Uterus (tissue), 4 donors: ENCODE measurements at places on chromosomes 4 and X.

DNA sequence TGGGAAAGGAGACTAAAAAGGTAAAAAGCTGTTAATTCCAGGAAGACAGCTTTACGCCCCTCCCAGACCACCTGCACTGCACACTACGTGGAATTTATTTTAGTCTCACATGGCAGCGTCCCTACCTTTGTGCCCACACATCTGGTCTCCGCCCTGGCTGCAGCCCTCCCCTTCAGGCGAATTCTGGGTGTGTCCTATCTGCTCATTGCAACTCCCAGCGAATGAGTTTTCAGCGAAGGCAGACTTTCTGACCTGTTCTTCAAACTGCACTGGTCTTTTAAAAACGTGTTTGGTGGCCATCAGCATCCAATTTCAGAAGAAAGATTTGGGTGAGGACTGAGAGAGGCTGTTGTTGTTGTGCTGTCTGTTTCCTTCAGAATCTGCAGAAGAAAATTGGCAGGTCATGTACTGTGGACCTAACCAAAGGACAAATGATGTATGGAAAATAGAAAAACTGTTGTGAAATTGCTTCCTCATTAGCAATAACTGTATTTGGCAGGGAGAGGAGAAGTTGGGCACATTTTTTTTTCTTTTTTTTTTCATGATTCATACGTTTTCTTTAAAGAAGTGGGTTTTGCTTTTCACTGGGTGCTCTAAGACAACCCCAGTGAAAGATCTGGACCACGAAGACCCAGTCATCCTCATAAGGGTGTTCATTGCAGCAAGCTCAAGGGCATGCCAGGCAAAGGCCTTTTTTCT, 4.2 kb downstream of the TLR8 start:
- no peak for DNase-seq

GRCh38 chr4:22824091-22824490, 131.4 kb downstream of the GBA3 start:
- no peak for DNase-seq

DNA sequence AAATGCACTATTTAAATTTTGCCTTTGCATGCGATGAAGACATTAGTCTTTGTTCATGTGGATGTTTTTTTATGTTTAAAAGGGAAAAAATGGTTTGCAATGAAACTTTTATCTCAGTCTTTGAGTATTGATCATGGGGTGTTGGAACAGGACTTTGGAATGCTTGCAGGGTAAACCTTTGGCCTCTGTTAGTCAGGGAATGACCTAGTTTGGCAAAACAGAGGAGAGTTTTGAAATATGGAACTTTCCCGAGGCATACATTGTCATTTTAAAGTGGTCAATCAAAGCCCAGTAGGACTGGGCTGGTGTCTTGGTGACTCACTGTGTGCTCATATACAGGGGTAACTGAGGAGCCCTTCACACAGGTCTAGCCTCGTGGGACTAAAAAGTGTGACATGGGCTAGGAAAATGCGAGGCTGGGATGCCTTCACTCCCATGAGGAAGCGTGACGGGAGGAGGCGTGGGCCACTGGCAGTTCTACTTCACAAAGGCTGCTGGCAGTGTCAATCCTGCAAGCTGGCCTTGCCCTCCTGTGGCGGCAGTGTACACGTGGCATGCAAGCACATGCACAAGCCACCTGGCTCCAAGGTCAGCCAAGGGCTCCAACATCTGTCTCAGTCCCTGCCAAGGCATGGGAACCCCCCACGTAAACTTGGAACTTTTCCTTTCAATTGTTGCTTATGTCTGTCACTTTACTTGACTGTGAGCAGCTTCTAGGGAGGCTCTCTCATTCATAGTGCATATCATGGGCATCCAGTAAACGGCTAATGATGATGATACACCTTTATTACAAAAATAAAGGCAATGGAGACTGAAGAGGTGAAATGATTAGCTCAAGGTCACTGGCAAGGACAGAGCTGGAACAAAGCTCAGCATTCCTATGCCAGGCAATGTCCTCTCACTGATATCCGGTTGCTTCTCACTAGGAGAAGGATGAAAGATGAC, 5.2 kb upstream of the F11 start:
- no peak for DNase-seq

- DNase-seq = no peak
Observed at GRCh38 chrX:140274811-140275525, 229.9 kb downstream of the SOX3 start.

DNA sequence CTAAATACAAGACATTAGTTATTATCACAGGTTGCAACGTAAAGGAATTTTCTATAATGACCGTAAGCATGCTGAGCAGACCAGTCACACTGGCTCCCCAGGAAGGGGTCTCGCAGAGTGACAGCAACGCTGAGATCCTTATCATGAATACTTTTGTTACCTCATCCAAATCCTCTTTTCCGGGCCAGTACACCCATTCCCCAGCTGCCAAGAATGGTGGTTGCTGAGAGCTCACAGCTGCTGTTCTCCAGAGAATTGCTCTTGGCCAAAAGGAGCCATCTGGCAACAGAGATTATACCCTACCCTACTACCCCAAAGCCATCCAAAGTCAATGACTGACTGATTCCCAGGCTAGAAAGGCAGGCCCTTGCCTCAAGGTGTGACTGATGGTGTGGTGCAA, 91.6 kb downstream of the FUNDC1 start:
- DNase-seq = no peak

DNA sequence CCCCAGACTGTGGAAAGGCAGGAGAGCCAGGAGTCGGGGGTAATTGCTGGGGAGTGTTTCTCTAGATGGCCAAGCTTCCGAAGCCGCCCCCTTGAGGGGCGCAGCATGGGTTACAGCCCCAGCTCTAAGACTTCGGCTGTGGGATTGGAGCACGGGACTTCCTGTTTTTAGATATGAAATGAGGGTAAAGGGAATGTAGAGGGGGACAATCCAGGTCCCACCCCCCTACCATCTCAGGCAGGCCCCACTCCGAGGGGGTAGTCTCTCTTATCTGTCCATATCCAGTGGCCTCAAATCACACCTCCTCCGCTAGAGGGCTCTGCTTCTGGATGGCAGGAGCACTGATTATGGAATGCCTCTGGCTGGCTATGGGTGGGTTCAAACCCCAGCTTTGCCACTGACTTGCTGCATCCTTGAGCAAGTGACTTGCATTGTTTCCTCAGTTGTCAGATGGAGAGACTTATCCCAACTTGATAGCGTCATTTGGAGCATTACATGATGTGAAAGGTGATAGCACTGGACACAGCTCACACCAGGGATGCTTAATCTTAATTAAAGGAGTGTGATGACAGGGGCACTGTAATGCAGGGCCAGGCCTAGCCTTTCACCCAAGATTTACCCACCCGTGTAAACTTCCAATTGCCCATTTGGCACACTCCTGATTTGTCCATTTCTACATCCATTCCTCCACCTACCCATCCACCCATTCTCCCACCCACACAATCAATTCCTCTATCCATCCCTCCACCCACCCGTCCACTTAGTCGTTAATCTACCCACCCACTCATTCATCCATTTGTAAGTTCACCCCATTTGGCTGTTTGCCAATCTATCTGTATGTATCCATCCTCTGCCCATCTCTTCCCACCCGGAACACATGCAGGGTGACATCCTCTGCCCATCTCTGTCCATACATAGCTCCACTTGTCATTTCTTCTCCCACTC, 848 bp upstream of the KCND1 start:
- peak; percentile 38 for DNase-seq

DNA sequence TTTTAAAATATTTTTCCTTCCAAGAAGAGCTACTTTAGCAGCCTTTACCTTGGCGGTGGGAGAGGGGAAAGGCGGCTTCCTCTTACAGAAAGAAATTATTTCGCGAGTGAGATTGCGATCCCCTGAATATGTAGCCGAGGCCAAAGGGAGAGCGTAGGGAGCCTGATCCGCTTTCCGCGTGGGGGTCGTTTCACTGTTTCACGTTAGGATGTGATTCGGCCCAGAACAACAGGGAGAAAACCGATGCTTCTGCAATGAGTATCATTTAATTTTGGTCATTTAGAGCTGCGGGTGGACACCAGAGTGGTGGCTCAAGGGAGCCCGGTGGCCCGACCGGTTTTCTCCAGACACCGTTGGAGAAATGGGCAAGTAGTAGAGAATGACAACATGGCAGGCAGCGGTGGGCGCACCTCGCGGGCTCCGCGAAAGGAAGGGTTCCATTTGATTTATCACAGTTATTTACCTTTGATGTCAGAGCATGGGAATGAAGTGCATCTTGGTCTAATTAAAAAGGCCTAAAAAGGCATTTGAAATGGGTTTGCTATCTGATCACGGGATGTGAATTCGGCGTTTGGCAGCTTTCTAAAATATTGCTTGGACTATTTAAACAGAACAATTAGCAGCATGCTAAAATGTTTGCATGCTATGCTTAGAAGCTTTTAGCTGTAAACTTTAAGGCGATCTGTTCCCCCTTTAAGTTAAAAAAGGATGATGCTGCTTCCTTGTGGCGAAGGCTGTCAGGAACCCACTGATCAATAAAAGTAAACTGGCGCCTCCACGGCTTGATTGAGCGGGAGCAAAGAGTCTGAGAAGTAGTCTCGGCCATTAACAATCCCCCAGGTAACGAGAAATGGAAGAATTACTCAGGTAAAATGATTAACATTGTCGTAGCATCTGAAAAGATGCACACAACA, 2.0 kb upstream of the PCDH19 start:
- no peak for DNase-seq
